ENCODE measurements at places on chromosomes 7 and 10.

- DNase-seq, result no peak
Observed at GRCh38 chr7:89837515-89837914, 316.8 kb upstream of the STEAP1 start.

GRCh38 chr10:7813481-7813880 lies 4.8 kb upstream of the TAF3 start:
- no peak for DNase-seq

DNA sequence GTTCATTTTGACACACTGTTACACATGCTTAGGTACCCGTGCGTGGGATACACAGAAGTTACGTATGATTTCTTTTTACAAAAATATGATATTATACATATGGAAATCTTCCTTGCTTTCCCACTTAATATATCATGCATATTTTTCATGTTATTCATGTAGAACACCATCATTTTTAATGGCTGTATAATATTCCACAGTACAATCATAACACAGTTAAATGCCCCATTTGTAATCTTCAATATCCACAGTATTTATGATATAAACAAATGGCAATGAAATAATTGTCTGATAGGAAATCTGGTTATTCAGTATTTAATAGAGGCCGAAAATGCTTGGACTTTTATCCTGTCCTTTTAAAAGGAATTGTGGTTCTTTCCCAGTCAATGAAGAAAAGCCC lies 23.2 kb downstream of the VIPR2 start:
- DNase-seq, result no peak

- no peak for DNase-seq
Observed at GRCh38 chr7:113120647-113121046, 2.3 kb upstream of the SMIM30 start.

DNA sequence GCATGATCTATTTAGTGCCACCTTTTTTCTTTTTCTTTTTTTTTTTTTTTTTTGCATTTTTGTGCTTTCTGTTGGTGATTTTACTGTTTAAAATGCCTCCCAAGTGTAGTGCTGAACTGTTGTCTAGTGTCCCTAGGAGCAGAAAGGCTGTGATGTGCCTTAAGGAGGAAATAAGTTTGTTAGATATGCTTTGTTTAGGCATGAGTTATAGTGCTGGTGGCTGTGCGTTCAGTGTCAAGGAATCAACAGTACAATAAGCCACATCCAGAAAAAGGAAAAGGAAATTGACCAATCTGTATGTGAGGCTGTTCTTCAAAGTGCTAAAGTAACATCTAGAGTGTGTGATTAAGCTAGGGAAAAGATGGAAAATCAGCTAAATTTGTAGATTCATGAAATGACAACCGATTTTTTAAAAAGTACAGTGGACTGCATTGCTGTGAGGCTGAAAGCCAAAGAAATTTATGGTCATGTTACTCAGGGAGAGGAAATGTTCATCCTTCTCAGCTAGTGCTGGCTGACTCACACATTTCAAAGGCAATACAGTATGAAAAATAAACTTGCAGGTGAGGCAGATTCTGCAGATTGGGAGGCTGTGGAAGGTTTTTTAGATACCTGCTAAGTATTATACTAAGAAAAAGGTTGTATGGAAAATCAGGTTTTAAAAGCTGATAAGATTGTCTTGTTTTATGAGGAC lies 122.7 kb upstream of the ADCY1 start:
- DNase-seq, result no peak

GRCh38 chr7:80420876-80421275 lies 91.0 kb downstream of the GNAT3 start:
- DNase-seq, result no peak

DNA sequence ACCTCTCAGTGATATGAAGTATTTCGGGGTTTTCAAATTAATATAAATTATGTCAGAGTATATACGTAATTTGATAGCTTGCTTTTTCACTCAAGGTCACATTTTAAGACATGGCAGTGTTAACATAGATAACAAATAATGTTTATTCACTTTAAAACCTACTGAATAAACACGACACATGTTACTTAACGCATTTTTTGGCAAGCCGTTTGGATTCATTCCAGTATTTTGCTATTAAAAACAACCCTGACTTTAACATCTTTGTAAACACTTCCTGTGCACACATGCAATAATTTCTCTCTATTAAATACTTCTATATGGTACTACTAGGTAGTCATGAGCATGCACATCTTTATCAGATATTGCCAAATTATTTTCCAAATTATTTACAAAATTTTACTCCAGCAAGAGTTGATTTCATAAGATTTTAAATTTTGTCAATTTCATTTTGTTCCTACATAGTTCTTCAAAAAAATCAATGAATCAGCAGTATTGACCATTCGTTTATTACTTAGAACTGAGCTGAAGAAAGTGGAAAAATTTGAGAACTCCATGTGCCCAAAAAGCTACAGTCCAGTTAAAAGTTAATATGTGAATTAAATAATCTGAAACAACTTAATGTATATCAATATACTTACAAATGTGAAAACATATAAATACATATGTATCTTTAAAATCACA lies 26.8 kb upstream of the THSD7A start:
- no peak for DNase-seq

GRCh38 chr10:25261558-25261957 lies 86.8 kb downstream of the GPR158 start:
- DNase-seq, result no peak

DNA sequence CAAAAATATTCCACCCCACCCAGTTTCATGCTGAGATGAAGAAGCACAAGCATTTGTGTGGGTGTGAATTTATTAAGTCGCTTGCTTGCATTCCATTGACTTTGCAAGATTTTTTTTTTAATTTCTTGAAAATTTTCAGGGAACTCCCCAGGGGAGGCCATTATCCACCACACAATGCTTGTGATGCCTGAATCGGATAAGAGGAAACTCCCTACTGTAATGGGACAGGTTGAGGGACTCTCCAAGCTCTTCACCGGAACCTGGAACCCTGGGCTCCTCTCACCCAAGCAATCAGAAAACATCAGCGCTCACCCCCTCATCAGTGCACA lies 153.6 kb upstream of the ZMIZ1 start:
- DNase-seq, result no peak
